ENCODE measurements at places on chromosomes 12 and 14.

DNA sequence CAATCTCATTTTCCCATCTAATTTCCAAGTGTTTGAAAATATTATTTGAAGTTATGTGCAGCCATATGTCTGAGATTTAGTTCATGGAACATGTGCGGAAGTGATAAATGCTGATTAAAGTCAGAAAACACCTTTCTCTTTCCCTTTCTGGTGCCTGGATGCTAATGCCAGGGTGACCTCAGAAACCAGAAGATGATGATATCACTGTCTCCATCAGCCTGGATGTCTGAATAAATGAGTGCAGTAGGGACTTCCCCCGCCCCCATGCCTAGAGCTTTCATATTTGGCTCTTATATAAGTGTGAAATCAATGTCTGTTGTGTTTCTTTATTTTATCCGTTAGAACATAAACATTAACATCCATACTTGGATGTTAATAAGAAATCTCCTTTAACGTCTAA is 261.9 kb upstream of the LRIG3 start:
- DNase-seq: no peak

- DNase-seq: peak; percentile 75
These were observed at the start of gene KLHDC1 for GRCh38 chr14:49692811-49693734. KLHDC1 (plus strand) TSS chr14:49693120; CDS start chr14:49693195, 75 bp downstream.

- no peak for DNase-seq
These were observed 178.4 kb downstream of the KCNA5 start for GRCh38 chr12:5222011-5222461.

- no peak for DNase-seq
These were observed 18.5 kb upstream of the PGF start for GRCh38 chr14:74973905-74974363.

GRCh38 chr14:30550335-30550734 is 8.6 kb upstream of the G2E3 start:
- DNase-seq: no peak

DNA sequence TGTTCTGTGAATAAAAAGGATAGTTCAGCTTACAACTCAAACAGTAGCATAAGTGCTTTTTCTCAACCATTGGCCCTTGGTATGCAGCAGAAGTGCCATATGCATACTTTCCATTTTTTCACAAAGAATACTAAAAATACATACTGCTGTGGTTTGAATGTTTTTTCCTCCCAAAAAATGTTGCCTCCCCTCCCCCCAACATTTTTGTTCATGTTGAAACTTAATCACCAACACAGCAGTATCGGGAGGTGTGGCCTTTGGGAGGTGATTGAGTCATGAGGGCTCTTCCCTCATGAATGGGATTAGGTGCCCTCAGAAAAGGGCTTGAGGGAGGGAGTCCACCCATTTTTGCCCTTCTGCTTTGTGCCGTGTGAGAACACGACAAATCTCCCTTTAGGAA is 198.6 kb downstream of the ESR2 start:
- DNase-seq: no peak

- DNase-seq: no peak
These were observed 33.9 kb downstream of the SERPINA3 start for GRCh38 chr14:94646066-94646465.

GRCh38 chr12:63353559-63353958 is 202.6 kb upstream of the AVPR1A start:
- no peak for DNase-seq

DNA sequence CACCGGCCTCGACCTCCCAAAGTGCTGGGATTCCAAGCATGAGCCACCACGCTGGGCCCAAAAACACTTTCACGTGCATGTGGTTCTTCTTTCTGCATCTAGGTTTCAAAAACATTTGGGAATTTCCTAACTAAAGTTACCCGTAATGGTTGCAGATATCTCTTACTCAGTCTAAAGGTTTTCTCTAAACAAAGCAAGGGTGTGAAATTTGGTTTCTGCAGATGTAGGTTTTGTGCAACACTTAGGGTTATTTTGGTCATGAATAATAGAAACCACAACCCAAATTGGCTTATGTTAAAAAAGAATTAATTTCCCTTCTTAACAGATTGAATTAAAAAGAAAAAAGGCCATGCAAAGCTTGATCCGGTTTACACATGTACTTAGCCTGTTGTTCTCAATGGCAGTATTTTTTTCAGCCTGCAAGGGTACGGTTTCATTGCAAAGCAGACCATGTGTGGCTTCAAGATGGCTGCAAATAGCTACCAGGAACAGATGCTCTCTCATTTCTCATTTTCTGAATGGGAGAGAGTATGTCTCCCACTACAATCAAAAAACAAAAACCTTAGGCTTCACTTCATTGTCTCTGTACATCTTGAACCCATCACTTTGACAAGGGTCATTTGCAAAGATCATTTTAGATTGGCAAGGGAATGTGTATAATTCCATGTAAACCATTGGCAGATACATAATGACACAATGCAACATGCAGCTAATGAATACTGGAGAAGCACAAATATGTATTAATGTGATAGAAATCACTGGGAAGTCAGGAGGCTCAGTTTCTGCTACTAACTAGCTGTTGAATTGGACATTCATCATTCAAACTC is 491.2 kb upstream of the FLRT2 start:
- DNase-seq: no peak

- no peak for DNase-seq
These were observed 31.9 kb upstream of the CAND1 start for GRCh38 chr12:67237231-67237630.

- DNase-seq: no peak
These were observed 93.6 kb downstream of the SLC24A4 start for GRCh38 chr14:92416544-92416943.

DNA sequence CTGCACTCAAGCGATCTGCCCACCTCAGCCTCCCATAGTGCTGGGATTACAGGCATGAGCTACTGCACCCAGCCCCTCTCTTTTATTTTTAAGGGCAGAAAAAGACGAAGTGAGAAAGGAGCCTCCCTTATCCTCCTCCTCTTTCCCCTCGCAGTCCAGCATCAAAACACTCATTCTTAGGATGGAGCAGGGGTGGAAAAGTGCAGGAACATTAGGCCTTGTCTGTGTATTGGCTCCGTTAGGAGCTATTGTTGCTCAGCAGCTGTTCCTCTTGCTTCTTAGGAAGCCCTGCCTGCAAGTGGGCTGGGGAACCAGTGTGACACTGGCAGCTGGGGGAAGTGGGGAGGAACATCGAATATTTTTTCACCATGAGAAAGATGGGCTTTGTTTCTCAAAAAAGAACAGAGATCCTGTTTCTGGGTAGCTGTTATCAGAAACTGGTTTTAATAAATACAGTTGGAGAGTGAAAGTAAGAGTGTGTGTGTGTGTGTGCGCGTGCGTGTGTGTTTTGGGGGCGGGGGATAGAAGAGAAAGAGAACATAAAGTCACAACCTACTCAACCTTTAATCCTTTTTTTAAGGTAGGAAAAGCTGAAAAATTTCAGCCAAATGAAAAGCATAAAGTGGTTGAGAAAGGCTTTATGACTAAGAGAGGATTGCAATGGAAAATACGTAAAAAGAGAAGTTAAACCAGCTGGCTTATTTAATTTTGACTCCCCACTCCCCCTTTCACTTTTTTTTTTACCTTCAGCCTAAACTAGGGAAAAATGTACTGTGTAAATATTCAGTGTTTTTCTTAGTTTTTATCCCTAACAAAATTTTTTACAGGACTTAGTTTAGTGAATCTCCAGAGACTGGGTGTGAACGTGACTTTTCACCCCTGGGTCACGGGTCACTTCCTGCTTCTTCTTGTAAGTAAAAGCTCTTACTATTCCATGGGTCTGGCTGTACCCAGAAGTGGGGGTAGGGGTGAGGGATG is 197.2 kb upstream of the PLEKHG7 start:
- peak; percentile 67 for DNase-seq

GRCh38 chr12:127257366-127257935 is 1009.5 kb upstream of the TMEM132C start:
- DNase-seq: no peak

DNA sequence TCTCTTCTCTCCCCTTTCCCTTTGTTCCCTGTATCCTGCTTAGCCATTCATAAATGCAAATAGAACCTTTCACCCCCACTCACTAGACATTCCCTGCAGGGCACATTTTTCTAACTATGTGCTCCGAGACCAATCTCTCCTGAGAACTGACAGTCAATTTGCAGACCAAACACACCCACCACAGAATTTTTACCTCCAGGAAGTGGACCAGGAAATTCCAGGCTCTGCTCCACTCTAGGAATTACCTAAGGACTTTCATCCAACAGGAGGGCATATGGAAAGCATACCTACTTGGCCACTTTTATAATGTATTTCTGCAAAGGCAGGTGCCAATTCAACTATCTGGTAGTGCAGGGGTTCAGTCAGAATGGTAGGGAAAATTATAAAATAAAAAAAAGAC is 8.9 kb upstream of the TAS2R46 start:
- no peak for DNase-seq

GRCh38 chr12:43835264-43835655 is 621 bp upstream of the TMEM117 start:
- DNase-seq: no peak

GRCh38 chr12:66587912-66588311 is 91.0 kb downstream of the GRIP1 start:
- DNase-seq: no peak

GRCh38 chr14:101004954-101005353 is 101.4 kb upstream of the RTL1 start:
- DNase-seq: no peak

GRCh38 chr14:77554207-77554606 is 55.6 kb upstream of the ISM2 start:
- DNase-seq: no peak

GRCh38 chr14:88179716-88180115 is 143.4 kb downstream of the KCNK10 start:
- DNase-seq: no peak

DNA sequence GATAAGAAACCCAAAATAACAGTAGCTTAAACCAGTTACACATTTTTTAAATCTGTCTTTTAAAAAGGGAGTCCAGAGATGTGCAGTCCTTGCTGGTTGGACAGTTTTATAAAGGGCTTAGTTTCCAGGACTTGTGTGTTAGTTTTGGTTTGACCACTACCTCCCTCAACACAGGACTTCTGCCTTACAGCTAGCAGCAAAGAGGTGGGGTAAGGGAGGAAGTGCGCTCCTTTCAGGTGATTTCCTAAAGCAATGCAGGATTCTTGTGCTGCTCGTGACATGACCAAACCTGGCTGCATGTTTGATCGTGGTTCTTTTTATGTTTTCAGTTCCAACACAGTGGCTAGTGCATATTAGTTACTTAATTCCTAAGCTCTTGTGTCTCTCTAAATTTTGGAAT is 266.2 kb downstream of the TMTC2 start:
- no peak for DNase-seq

GRCh38 chr12:66048218-66048834 is 82.2 kb downstream of the LLPH start:
- DNase-seq: no peak

- no peak for DNase-seq
These were observed 106.8 kb downstream of the SLCO1B3 start for GRCh38 chr12:20917269-20917668.

- no peak for DNase-seq
These were observed 1.2 kb upstream of the GPR132 start for GRCh38 chr14:105066240-105067071.
